ENCODE measurements at places on chromosomes 2 and 18.

- peak; percentile 26 for DNase-seq
Observed at GRCh38 chr18:6482198-6482977, 67.7 kb upstream of the L3MBTL4 start.

- DNase-seq, result no peak
Observed at GRCh38 chr2:5839550-5839949, 147.4 kb downstream of the SOX11 start.

- DNase-seq, result no peak
Observed at GRCh38 chr2:127704641-127705390, 3.5 kb downstream of the SFT2D3 start.

- no peak for DNase-seq
Observed at GRCh38 chr18:62875323-62875722, 160.0 kb downstream of the PHLPP1 start.

DNA sequence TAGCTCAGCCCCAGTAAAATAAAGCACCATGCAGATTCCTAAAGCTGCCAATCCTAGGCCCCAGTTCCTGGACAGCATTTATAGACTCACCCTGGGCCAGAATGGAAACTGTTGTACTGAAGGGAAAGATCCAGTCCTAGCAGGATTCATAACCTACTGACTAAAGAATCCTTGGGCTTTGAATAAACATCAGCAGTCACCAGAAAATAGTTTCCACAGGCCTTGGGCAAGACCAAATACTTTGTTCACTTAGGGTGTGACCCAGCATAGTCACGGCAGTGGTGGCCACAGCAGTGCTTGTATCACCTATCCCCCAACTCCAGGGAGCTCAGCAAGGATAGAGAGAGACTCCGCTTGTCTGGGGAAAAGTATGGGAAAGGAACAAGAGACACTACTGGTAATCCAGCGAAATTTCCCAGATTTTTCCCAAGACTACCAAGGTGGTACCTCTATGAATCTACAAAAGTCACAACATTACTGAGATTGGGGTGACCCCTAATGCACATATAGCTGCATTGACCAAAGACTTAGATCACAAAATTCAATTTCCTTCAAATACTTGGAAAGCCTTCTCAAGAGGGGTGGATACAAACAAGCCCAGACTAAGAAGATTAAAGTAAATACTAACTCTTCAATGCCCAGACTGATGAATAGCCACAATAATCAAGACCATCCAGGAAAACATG is 748.1 kb upstream of the LRATD1 start:
- DNase-seq, result no peak

GRCh38 chr2:168312036-168312822 is 64.8 kb upstream of the STK39 start:
- DNase-seq, result no peak

DNA sequence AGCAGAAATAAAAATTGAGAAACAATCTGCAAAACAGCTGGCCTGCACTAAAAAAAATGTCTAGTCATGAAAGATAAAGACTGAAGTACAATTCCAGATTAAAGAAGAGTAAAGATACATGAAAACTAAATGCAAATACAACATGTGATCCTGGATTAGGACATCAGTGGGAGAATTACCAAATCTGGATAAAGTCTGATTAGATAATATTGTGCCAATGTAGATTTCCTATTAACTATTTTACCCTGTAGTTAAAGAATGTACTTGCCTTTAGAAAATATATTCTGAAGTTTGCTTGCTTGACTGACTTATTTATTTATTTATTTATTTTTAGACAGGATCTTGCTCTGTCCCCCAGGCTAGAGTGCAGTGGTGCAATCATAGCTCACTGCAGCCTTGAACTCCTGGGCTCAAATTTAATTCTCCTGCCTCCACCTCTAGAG is 58.7 kb downstream of the ASXL2 start:
- DNase-seq, result no peak

GRCh38 chr2:155368934-155369333 is 670.4 kb downstream of the KCNJ3 start:
- DNase-seq, result peak; percentile 50

- no peak for DNase-seq
Observed at GRCh38 chr2:493228-493627, 184.0 kb downstream of the TMEM18 start.

DNA sequence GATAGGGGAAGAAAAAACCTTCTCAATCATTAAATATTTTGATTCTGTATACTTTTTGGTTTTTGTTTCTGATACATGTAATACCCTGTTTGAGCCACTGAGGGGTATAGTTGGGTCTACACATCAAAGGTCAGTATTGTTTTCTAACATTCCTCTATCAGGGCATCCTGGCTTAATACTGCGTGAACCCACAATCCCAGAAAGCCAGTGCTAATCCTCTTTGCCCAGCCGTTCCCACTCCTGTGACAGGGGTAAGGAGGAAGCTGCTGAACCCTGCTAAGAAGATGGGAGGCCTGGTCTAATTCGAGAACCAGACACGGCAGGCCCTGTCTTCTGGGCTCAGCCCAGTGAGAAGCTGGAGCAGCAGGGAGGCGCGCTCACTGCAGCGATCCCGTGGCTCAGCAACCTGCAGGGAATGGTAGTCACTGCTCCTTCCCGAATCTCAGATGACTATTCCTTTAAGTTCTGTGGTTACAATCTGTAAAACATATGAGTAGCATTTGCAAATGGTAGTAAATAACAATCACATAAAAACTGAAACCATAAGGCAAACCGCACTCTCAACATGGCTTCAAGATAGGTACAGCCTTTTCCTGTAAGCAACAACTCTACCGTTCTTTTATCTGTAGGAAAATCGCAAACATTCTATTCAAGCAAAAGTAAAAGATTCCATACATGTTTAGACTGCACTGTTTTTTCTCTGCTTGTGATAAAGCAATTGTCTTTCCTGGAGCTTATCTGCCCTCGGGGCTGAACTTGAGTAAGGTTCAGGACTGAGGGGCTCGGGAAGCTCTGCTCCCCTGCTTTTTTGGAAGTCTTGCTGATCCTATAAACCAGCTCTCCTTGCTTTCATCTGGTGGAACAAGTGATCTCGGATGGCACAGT is 87.0 kb downstream of the EPB41L3 start:
- peak; percentile 51 for DNase-seq

- peak; percentile 95 for DNase-seq
Observed at GRCh38 chr18:27378431-27379095, 193.5 kb upstream of the CHST9 start.

DNA sequence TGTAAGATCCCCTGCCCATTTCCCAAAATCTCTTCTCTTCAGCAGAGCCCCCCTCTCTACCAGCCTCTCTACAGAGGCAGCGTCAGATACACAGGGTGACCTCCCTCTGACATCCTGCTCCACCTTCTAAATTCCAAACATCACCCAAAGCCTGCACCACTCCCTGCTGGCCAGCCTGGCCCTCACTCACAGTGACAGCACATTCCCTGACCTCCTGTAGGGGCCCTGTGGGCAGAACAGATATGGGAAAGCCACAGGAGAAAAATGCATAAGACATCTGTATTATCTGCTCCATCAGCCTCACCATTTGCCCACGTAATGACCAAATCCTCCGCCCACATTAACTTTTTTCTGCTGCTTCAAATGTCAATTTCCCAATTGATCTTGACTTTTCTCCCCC is 40.6 kb downstream of the TRABD2A start:
- no peak for DNase-seq

GRCh38 chr2:217749008-217749407 is 253.8 kb downstream of the TNS1 start:
- DNase-seq, result no peak

DNA sequence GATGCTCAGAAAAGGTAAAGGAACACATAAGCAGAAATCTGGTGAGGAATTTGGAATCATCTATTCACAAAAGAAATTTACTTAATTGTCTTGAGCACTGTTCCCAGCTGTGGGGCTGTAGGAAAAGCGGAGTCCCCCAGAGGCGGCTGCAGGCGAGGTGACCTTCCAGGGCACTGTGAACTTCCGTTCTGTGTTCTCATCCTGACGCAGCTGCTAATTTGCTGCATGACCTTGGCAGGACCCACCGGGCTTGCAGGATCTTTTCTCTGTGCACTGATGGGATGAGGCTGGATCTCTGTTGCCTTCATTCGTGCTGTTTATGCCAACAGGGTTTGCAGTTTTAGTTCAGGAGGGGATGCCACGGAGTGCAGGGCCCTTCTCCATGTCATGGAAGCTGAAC is 301.9 kb upstream of the MYT1L start:
- no peak for DNase-seq

- DNase-seq, result no peak
Observed at GRCh38 chr2:192254444-192254843, 59.7 kb upstream of the TMEFF2 start.

DNA sequence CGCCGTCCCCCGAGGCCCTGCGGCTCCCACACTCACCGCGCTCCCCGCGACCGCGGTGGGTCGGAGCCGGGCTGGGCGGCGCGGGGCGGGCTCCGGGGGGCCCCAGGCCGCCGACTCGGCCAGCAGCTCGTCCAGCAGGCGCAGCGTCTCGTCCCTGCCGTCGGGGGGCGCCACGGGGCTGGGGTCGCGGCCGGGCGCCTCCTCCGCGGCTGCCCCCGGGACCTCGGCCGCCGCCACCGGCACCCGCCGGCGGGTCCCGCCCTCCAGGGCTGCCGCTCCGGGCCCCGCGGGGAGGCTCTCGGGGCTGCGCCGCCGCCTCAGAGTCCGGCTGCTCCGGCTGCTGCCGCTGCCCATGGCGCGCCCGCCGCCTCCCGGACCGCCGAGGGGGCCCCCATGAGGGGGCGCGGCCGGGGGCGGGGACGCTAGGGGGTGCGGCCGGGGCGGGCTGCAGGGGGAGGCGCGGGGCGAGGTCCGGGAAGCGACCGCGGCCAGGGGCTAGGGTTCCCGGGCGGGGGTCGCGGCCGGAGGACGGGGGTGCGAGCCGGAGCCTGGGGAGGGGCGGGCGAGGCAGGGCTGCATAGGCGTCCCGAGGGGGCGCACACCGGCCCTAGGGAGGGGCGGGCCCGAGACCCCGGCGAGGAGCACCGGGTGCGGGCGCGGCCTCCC is at the start of gene CYS1:
CYS1 (minus strand) TSS at position 542 of the 666 bp plus-strand sequence; CDS start at position 354, 188 bp downstream.
- DNase-seq, result no peak

DNA sequence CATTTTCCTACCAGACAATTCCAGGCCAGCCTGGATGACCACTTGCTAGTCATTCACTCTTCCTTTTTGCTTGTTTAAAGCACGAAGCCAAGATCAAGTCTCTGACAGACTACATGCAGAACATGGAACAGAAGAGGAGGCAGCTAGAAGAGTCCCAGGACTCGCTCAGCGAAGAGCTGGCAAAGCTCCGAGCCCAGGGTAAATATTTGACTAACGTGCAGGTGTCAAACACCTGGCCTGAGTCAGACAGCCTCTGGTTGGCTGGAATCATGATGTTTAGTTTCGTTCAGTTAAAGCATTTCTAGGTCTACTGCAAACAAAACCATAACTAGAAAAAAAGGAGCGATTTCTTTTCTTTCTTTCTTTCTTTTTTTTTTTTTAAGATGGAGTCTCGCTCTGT is 44.2 kb upstream of the LYPD6B start:
- DNase-seq, result no peak

DNA sequence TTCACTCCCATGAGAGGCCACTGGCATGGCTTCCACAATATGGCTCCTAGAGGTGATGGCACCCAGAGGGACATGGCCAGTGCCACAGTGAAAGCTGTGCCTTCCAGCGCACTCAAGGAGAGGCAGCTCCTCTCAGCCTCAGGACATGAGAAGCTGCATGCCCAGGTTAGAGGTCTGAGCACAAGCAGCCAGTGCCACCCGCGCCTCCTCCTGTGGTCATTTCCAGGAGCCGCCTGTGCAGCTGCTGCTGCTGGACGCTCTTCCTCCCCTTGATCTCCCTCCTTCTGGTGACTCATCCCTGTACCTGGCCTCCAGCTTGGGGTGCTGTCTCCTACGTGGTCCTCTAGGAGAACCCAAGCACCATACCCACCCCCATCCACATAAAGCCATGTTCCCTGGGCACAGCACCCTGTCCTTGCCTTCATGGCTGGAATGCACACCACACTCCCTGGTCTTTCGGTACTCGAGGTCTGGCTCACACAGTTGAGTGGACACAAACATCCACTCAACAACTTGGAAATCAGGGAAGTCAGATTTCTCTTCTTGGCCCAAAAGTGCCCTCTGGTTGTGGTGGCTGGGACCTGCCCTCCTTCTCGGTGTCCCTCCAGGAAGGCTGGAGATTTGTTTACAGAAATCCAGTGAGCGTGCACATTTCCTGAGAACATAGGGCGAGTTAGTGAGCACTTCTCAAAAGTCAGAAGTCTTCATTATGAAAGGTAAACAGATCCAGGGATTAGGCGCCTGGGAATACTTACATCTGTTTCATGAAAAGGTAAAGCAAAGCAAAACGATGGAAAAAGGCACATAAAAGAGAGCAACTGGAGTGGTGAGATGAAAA is 96.7 kb downstream of the EIPR1 start:
- peak; percentile 2 for DNase-seq

DNA sequence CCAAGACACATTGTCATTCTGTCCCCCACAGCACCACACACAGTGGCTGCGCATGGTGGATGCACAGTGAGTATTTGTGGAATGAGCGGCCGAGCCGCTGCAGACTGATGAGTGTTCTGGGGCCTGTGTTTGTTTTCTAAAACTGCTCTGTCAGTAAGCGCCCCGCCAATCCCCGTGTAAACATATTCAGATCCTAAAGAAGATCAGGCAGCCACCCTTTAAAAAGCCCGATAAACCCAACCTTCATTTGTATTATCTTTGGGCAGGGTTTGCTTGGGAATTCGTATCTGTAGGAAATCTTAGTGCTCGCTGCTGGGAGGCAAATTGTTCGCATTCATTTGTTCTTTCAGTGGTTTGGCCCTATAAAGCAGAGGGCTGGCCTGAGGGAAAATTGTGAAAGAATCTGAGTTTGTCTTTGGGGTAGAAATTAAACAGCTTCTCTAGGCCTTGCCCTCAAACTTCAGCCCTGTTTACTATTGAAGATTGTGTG is 68.6 kb downstream of the TGOLN2 start:
- peak; percentile 60 for DNase-seq

- DNase-seq, result no peak
Observed at GRCh38 chr18:58788470-58788869, 76.2 kb upstream of the ZNF532 start.

- DNase-seq, result peak; percentile 36
Observed at GRCh38 chr2:693606-694005, 16.4 kb upstream of the TMEM18 start.

DNA sequence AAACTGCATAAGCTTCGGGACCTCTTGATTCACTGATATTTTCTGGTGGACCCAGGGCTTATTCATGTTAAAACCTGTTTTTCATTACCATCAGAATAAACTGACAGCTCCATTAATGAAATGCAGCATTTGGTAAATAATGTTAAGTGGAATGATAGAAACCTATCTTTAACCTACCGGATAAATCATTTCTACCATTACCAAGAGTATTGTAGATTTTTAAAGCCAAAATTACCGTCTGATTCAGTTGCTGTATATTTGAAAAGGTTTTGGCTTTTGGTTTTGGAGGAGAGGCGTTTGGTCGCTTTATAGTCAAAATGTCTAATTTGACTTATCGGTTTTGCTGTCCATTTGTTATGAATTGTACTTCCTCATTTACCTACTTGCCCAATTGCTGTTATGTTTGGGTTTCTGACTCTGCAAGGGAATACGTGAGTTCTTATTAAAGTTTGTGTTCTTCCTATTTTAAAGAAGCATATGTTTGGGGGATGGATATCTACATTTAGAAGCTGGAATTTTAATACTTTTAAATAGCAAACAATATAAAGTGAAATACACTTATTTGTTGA is 1.0 kb upstream of the CUL3 start:
- DNase-seq, result no peak

GRCh38 chr2:120758181-120759144 is 22.8 kb downstream of the GLI2 start:
- peak; percentile 68 for DNase-seq

Data from kidney glomerular epithelial cell (primary cell).